ENCODE measurements at places on chromosomes 16 and 17.
A peak's percentile ranks its signal among the peaks of the same experiment; 100 is the strongest.

- no peak for DNase-seq
Measured at GRCh38 chr16:8464979-8465378, 125.3 kb downstream of the TMEM114 start.

- DNase-seq, result no peak
Measured at GRCh38 chr16:85526185-85526974, 86.7 kb upstream of the GSE1 start.

DNA sequence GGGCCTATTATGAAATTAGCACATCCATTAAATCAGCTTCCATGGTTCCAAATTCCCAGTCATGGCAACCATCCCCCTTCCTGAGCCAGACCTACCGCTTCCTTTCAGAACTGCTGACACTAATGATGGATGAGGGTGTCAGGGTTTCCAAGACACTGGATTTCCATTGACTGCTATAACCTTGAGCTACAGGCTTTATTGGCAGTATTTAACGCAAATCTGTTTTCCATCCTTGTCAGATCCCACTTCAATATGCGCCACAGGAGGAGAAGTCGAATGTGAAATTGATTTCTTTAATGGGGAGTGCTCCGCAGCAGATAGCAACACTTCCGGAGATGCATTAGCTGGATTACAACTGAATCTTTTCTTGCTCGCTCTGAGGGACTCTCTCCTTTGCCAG lies 197.1 kb downstream of the HS3ST4 start:
- DNase-seq, result no peak

GRCh38 chr17:69864462-69864861 lies 210.6 kb upstream of the KCNJ16 start:
- DNase-seq, result peak; percentile 15

GRCh38 chr17:39776252-39776651 lies 38.5 kb downstream of the GRB7 start:
- DNase-seq, result no peak

GRCh38 chr17:74165797-74166365 lies 37.6 kb upstream of the RPL38 start:
- no peak for DNase-seq

DNA sequence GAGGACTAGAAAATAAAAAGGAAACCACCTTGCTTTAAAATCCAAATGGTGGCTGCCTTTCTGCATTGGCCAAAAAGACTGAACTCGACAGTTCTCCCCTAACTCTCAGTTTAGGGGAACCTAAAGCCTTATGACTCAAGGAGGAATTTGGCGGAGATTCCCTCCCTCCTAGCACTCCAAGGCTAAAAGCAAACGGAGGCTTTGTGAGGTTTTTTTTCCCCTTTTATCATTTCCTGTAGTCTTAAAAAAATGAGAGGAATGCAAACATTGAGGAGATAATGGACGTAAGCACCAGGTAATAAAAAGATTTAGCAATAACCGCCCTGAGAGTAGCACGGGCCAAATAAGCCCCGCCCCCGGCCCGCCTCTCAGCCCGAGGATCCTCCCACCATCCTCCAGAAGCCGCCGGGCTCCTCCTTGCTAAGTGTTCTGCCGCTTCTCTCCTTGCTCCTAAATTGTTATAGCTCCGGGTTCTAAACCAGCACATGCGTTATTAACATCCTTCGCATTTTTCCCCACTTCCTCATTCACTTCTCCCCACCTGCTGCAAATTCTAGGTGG lies 5.8 kb upstream of the KIFC3 start:
- DNase-seq, result peak; percentile 87

GRCh38 chr16:8572919-8573724 lies 17.2 kb downstream of the TMEM114 start:
- DNase-seq, result peak; percentile 58

DNA sequence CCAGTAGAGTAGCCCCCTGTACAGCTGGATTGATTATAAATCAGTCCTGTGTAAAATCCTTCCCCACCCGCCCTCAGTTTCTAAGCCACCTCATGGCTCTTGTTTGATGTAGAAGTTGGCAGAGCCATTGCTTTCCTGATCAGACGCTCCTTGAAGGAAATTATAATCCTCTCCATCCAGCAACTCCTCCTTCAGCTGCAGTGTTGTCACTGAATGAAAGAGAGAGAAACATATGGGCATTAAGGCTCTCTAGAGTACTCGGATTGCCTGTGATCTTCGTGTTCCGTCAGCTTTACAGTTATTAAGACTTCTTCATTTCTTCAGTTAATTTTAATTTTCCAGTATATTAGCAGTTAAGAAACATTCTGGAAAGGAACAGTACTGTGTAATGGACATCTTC lies 14.3 kb downstream of the NME2 start:
- DNase-seq, result no peak
